ENCODE measurements at places on chromosomes 2 and 18. TPM values are rescaled to one million over a fixed set of nuclear protein-coding genes. Genes with fewer than 3 reads are reported as not detected.

ALLC gene
- total RNA-seq = not detected

CDH2 gene
- 78.7 TPM for total RNA-seq

TUBB6 gene
- 425 TPM for total RNA-seq

SPHKAP gene
- total RNA-seq = not detected

SPIRE1 gene
- total RNA-seq = 64.4 TPM

IL18RAP gene
- total RNA-seq = not detected

RPRM gene
- 0.36 TPM for total RNA-seq

C1GALT1C1L gene
- 1.2 TPM for total RNA-seq

DSG2 gene
- 21.2 TPM for total RNA-seq

IAH1 gene
- 56.6 TPM for total RNA-seq

C2orf78 gene
- total RNA-seq = not detected

IFIH1 gene
- 9.1 TPM for total RNA-seq

PROC gene
- total RNA-seq = 0.29 TPM

ANKRD53 gene
- 1.1 TPM for total RNA-seq

CD302 gene
- total RNA-seq = 14.5 TPM

ZSWIM2 gene
- total RNA-seq = not detected

TMEM127 gene
- 55.0 TPM for total RNA-seq

CIDEA gene
- total RNA-seq = not detected

SFTPB gene
- not detected for total RNA-seq

CFAP53 gene
- 0.36 TPM for total RNA-seq

DNER gene
- total RNA-seq = 0.36 TPM

EML6 gene
- total RNA-seq = 1.1 TPM

SLC23A3 gene
- total RNA-seq = 1.4 TPM

LINC00305 gene
- total RNA-seq = not detected

KLHL30 gene
- under 0.01 TPM for total RNA-seq

FIGN gene
- 2.5 TPM for total RNA-seq

LIPG gene
- total RNA-seq = 2.2 TPM

REG3A gene
- not detected for total RNA-seq

PDE11A gene
- total RNA-seq = 0.36 TPM

TRAPPC8 gene
- total RNA-seq = 48.0 TPM

EGR4 gene
- not detected for total RNA-seq

BOLL gene
- total RNA-seq = not detected

EMX1 gene
- total RNA-seq = not detected

GULP1 gene
- 23.0 TPM for total RNA-seq

GAREM1 gene
- total RNA-seq = 5.0 TPM

HJURP gene
- 3.5 TPM for total RNA-seq

ATOH8 gene
- total RNA-seq = 18.6 TPM

OSBPL6 gene
- total RNA-seq = 5.4 TPM

HK2 gene
- 76.4 TPM for total RNA-seq
